HTR-8/SVneo (cell line): ENCODE measurements at places on chromosomes 3 and 15.

DNA sequence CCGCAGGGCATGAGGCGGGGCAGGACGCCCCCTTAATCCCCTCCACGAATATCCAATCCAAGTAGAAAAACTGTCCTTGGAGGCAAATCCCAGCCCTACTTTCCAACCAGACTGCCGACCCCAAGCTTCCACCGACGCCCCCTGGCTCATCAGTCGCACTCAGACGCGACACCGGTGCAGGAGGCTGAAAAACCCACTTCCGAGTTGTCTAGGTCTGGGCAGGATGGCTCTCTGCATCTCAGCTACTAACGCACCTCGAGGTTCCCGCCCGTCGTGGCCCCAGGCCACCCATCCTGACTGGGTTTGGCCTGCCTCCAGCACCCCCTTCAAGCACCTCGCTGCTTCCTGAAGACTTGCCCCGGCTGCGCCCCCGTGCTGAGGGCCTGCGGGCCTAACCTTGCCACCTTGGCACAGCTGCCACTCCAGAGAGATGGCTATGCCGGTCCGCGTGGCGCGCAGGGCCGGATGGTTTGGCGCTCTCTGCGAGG is 15.5 kb downstream of the RGMA start:
- DNase-seq: no peak

DNA sequence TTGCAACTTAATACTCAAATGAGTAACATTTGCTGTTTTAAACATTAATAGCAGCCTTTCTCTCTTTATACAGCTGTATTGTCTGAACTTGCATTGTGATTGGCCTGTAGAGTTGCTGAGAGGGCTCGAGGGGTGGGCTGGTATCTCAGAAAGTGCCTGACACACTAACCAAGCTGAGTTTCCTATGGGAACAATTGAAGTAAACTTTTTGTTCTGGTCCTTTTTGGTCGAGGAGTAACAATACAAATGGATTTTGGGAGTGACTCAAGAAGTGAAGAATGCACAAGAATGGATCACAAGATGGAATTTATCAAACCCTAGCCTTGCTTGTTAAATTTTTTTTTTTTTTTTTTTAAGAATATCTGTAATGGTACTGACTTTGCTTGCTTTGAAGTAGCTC is 40.3 kb downstream of the CTNNB1 start:
- no peak for DNase-seq

DNA sequence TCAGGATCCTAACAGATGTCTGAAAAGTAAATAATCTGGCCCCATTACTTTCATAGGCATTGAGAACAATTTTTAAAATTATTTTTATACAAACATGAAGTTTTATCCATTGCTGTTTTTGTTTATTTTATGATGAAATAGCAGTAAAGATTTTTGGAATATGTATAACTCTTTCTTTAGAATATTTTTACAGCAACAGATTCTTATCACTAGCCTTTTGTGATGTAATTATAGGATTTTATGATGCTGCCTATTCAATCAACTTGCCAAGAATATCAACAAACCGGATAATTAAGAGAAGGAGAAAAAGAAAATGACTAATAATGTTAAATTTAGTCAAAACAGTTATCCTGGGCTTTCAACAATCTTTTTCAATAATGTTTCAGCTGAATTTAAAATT is 386.3 kb downstream of the ZIC1 start:
- DNase-seq: no peak

- peak; percentile 11 for DNase-seq
Measured at GRCh38 chr3:106006001-106006400, 137.2 kb upstream of the CBLB start.

GRCh38 chr3:48238531-48239085 is 2.3 kb upstream of the ZNF589 start:
- no peak for DNase-seq

DNA sequence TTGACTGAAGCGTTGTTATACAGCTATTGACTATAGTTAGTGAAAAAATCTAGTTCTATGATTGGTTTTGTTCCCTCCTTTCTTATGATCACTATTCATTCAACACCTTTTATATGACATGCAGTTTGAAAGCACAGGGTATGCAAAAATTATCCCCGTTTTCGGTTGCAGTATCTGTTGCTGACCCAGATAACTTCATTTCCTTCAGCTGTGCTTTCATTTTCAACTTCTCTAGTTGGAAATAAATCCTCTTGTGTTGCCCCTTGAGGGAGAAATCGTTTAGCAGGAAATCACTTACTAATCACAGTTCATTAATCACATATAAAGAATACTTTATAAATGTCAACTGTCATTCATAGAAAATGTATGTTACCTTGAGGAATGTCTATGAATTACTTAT is 55.1 kb downstream of the MBNL1 start:
- no peak for DNase-seq

DNA sequence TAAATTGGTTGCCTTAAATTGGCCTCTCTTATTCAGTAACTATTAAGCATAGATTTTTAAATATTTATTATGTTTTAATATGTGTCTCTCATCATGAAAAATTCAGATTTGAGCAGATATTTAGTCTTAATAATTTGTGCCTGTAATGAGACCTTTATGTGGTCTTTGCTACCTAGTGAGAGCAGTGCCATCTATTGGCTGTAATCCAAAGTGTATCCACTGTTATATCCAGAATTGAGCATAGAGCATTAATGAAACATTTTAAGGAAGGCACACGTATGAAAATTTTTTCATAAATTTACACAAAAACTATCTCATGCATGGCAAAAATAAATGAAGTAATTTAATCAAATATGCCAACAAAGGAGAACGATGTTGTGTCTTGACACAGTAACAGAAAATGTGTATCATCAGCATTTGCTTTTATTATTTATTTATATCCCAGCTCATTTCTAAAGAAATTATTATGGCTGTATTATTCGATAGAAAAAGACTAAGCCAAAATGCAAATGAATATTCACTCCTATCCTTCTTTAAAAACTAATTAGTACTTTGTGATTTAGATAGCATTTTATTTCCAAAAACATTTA is 203.5 kb downstream of the RSRC1 start:
- DNase-seq: peak; percentile 18

GRCh38 chr3:139811331-139811730 is 123.7 kb upstream of the CLSTN2 start:
- no peak for DNase-seq

DNA sequence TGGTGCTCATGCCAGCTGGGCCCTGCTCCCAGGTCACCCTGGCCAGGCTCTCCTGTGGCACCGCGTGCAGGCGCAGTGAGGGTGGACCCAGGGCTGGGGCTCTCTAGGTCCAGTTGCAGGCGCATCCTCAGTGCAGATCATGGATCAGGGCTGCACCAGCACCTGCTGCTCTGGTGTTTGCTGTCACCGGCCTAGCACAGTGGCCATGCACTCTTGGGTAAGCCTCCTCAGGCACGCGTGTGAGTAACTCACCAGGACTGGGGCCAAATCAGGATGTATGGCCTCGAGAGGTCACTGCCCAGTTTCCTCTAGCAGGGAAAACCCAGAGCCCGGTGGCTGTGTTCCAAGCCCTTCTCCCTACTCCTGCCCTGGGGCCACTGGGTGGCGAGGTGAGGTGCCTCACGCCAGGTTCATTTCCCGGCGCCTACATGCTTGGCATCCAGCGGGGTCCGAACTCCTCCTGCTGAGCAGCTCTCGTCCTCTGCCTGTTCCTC is 45.5 kb upstream of the SLC41A3 start:
- no peak for DNase-seq

DNA sequence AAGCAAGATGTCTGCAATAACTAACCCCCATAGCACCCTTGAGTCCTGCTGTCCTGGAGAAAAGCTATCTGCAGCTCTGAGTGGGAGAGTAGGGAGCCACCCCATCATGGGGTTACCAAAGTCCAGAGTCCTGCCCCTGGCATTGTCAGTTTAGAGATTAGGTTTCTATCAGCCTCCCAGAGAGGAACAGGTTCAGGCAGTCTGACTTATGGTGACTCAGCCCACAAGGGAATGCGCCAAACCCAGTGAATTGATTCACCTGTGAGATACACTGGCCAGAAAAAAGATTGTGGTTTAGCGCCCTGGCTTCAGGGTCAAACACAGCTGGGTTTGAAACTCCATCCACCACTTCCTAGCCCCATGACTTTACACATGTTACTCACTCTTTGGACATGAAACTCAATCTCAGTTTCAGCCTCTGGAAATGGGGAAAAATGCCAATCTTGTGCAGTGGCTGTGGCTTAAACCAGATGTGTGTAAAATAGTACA is 263.6 kb upstream of the HES1 start:
- DNase-seq: peak; percentile 66

- DNase-seq: no peak
Measured at GRCh38 chr3:160546727-160547126, 18.6 kb downstream of the KPNA4 start.

DNA sequence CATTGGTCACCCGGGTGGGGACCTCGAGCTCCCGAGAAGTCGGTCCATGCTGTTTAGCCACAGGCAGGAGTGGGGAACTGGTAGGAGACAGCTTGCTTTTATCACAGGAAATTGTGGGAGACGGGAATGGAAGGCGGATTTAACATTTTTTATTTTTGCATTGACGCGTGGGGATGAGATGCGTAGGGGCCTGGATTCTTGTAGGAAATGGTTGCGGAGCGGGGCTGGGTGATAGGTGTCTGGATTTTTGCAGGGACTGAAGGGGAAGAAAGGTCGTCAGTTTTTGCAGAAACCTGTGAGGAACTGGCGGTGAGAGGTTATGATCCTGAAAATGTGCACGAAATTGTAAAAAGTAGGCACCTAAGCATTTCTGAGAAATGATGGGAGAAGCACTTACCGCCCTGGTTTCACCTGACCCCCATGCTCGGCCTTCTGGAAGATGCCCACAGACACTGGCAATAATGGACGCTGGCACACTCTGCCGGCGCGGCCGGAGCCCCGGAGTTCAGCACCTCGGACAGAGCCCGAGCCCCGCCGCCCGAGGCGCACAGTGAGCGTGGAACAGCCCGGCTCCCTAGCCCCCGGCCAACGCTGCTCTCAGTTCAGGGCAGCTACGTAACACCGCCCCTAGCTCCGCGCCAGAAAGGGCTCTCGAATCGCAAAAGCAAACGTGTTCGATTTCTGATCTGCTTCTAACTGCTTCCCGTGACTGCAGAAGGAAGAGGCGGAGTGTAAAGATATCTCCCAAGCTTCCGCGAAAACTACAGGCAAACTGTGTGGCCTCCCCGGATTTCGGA is 928 bp downstream of the ANKRD34C start:
- peak; percentile 31 for DNase-seq

DNA sequence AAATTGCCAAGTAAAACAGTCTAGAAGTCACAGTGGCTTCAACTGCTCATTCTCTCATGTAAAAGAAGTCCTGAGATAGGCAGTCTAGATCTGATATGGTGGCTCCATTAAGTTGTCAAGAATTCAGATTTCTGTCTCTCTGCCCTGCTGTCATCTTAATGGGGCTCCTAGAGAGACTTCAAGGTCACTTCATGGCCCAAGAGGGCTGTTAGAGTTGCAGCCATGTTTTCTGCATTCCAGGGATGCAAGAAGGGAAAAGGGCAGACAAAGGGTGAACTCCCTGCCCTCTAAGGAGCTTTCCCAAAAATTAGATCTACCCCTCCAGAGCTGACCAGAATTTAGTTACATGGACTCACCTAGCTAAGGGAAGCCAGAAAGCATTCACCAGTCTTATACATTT is 23.1 kb downstream of the ABHD2 start:
- DNase-seq: no peak

GRCh38 chr15:88490036-88490435 is 22.5 kb downstream of the MRPS11 start:
- DNase-seq: no peak

DNA sequence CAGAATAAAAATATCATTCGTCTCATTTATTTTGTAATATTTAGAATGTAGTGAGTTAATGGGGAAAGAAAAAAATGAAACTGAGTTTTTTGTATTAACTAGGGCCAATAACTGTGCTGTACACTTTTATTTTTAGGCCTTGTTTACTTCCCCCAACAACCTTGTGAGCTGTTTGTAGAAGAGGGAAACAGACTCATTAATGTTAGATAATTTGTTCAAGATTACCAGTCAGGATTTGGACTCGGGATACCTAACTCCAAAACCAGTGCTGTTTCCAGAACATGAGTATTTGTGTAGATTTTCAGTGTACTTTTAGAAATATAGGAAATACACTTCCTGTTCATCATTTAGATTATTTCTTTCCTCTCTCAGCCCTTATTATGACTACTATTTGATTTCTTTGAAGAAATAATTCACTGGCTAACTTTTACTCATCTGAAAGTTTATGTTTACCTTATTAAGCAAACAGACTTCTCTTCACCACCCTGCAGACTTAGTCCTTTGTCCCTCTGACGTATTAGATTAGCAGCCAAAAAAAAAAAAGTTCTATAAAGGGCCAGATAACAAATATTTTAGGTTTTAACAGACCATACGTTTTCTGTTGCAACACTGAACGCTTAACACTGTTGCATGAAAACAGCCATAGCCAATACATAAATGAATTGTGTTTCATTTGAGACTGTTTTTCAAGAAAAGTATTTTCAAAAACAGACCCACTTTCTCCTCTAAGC is 192.5 kb upstream of the CGNL1 start:
- DNase-seq: no peak

GRCh38 chr3:64081235-64081630 is 57.9 kb upstream of the PSMD6 start:
- no peak for DNase-seq

DNA sequence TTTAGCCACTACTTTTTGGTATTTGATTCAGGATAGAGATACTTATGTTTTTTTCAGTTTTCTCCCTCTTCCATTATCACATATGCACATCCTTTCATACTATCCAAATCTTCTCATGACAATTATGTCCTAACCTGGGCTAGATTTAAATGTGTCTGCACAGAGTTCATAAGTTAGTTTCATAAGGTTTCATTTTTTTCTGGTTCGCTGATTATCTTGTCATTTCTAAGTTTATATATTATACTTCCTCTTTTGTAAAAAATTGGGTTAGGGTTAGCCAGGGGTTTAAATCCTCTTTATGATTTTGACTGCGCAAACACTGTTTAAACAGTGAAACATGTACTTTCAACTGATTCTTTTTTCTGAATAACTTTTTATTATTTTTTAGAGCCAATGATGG is 148.6 kb downstream of the SST start:
- DNase-seq: no peak

DNA sequence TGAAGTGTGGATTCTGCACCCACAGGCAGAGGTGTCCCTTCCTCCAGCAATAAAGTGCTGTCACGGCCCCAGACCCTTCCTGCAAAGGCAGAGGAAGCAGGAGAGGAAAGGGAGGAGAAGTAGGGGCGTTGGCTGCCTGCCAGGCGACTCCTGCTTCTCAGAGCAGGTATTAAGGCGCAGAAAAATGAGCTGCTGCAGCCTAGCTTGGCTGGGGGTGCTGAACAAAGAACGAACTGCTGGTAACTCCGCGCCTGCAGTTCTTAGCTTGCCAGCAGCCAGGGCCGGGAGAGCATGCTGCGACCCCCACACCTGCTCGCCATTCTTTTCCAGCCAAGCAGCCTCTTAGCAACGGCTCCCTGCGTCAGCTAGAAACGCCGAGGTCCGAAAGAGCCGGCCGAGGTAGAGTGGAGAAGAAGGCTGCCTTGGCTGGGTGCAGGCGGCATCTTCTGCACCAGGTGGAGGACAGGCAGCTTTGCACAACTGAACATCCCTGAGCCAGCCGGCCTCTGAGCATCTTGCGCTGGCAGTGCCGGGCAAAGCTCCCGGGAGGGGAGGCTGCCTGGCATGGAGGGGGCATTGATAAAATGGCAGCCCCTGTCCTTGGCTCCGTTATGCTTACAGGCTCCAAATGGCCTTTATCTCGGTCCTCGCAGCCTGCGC is 296.0 kb downstream of the MEX3B start:
- no peak for DNase-seq
